ENCODE measurements at places on chromosomes 2 and 18. TPM values are rescaled to one million over a fixed set of nuclear protein-coding genes. Genes with fewer than 3 reads are reported as not detected.

The IL1F10 gene
- total RNA-seq = 23.2 TPM

DNA sequence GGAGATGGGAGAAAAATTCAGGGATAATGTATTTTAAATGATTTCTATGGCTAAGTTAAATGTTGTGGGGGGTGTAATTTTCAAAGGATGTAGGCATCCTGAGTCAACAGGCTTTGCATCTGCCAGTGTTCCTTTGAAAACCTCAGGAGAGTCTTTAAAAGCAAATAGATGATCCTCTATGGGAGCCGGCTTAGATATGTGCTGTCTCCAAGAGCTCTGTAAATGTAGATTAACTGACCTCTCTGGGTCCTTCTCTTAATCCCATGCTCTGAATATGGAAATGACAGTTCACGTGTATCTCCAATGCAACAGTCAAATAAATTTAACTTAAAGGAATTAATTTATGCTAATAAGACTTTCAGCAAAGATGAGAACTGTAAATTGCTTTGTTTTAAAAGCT is 292.7 kb downstream of the ERBB4 start:
- no peak for DNase-seq

GRCh38 chr2:212709280-212709679 is 170.7 kb upstream of the ERBB4 start:
- no peak for DNase-seq

GRCh38 chr18:23220355-23220754 is 85.1 kb downstream of the CABLES1 start:
- no peak for DNase-seq

All from suprapubic skin (tissue), 4 donors.